NCI-H1417 treated with DMSO at 0.1 percent for 48 hours (cell line): ENCODE measurements at places on chromosomes 5 and 9.

GRCh38 chr9:109232449-109233237 lies 65.6 kb upstream of the FRRS1L start:
- no peak for DNase-seq

- DNase-seq, result no peak
Observed at GRCh38 chr9:68669218-68669617, 35.8 kb upstream of the PIP5K1B start.

- peak; percentile 40 for DNase-seq
Observed at GRCh38 chr5:100676817-100677631, 141.8 kb downstream of the FAM174A start.

DNA sequence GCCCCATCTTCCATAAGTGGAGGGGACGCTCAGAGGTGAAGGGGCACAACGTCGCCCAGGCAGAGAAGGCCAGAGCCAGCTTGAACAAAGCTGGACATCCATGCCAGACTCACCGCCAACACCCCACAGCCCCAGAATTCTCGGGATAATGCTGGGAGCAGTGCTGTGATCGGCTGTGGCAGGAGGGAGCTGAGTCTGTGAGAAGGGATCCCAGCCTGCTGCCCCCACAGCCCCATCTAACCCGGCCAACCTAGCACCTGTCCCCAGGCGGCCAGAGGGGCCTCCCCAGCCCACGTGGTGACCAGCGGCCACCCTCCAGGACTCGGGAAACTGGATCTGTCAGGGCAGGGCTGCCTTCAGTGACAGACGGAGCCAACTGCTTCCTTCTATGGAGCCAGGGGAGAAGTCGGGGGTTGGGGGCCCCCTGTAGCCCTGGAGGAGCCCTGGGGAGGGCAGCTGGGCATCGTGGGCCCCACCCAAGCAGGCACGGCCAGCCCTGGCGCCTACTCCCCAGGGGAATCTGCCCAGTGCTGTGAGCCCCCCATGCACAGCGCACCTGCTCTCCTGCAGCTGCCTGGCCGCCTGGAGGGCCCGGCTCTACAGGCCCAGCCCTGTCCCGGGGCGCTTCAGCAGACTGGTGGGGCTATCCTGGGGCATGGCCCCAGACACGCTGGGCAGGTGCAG lies 6.0 kb downstream of the BRD3 start:
- no peak for DNase-seq

DNA sequence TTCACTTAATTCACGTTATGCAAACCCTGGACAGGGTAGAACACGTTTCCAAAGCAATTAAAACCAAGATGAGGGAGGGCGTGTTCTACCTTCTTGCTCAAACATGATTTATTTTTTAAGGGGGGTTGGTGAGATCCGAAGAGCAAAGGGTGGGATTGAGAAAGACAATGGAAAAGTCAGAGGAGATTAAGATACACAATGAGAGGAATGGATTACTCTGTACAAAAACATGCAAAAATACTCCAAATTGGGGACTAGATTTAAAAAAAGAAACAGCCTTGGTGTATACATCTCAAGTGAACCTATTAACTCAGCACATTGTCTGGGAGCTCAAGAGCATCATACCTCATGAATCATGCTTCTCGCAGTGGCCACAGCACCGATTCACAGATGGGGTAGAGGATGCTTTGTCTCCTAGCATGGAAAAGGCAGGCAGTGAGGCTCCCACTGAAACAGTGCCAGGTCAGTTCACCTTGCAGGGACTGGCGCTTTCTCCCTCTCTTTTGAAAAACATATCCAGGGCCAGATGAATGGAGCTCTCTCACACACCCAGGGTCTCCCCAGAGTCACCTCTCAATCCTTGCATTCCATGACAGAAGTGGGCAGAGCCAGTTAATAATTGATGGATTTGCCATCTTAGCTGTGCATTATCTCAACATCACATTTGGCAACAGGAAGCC lies 459.7 kb downstream of the BNC2 start:
- no peak for DNase-seq

DNA sequence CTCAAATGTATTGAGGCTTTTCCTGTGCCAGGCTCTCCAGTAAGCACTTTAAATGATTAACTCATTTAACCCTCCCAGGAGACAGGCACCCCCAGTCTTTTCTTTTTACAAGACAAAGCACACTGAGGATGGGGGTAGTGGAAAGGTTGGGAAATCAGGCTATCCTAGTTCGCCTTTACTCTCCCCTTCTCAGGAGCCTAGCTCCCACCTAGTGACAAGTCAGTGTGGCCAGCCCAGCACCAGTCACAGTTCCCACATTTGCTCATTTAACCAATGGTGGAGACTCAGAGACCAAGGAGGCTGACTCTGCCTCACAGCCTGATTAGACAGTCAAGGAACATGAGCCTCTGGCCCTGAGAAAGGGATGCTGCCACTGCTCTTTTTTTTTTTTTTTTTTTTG lies 3.5 kb downstream of the ALDH7A1 start:
- no peak for DNase-seq
